ENCODE measurements at places on chromosomes 2 and 18.

- no peak for ATAC-seq
These were observed 33.1 kb downstream of the ARL4C start for GRCh38 chr2:234463626-234464290.

DNA sequence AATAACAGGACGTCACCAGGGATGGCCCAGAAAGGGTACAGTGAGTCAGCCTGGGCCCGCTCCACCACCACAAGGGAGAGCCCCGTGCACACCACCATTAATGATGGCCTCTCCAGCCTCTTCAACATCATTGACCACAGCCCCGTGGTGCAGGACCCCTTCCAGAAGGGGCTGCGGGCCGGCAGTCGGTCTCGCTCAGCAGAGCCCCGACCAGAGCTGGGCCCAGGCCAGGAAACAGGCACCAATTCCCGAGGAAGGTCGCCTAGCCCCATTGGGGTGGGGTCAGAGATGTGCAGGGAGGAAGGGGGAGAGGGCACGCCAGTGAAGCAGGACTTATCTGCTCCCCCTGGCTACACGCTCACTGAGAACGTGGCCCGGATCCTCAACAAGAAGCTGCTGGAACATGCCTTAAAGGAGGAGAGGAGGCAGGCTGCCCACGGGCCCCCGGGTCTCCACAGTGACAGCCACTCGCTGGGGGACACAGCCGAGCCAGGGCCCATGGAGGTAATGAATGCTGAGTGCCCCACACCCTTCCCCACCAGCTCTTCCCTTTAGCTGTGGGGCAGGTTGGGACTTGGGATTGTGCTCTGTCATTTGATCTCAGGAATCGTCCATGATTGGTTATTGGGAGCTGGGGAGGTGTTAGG is 120.5 kb downstream of the MTCL1 start:
- ATAC-seq: no peak

DNA sequence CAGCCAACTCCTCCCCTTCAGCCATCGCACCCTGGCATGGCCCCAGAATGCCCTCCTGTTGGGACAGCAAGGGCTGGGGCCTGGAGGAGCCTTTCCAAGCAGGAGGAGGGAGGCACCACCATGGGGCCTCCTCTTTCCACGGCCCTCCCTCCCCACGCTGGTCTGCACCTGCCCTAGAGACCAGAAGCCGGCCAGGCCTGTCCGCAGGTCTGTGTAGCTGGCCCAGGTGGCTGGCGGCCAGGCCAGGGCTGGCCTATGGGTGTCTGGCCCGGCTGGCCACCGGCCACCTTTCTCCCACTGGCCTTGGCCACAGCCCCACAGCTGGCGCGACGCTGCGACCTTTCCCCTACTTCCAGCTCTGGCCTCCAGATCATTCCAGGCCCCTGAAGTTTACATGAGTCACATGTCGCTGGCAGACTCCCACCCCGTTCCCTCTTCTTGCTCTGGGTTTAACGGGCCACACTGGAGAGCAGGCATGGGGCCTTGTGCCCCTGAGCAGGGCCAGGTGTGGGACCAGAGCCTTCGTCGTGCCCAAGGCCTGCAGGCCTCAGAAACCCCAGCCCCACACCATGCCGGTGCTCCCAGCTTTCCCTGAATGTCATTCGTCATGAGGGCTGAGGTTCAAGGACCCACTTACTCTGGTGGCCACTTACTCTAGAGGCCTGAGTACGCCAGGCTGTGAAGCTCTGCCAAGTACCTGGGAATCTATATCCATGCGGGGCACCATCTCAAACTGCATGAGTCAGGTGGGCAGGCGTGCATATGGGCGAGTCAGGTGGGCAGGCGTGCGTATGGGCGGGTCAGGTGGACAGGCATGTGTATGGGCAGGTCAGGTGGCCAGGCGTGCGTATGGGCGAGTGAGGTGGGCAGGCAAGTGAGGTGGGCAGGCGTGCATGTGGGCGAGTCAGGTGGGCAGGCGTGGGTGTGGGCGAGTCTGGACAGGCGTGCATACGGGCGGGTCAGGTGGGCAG is 33.3 kb upstream of the KLF11 start:
- peak; percentile 86 for ATAC-seq

- ATAC-seq: no peak
These were observed 26.5 kb downstream of the CYP26B1 start for GRCh38 chr2:72121153-72121552.

- ATAC-seq: peak; percentile 19
These were observed 27.1 kb upstream of the MAP3K20 start for GRCh38 chr2:173048522-173048896.

DNA sequence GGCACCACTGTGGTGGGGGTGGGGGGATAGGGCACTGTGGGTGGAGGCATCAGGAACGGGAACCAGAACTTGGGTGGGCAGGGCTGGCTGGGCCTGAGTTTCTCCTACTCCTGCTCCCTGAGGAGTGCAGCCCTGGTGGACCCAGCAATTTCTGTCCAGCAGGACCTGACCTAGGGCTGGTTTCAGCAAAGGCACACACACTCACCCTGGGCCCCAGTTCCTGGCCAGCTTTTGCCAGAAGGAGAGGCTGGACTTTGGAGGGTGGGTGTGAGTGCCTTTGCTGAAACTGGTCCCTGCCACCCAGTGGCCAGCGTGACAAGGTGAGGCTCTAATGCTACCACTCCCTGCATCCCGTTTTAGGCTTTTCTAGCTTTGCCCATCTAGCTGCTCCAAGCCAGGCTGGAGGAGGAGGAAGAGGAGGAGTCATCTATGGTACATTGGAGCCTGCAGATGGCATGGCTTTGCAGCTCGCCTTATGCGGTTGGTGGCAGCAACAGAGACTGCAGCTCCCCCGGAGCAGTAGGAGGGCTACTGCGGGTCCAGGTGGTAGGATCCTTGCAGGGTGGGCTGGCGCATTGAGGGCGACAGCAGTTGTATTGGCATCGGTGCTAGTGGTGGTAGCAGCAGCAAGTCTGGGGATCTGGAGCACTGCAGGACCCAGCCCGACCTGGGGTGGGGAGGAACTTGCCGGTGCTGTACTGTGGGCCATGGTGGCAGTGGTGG is 40.4 kb upstream of the IMP4 start:
- no peak for ATAC-seq

DNA sequence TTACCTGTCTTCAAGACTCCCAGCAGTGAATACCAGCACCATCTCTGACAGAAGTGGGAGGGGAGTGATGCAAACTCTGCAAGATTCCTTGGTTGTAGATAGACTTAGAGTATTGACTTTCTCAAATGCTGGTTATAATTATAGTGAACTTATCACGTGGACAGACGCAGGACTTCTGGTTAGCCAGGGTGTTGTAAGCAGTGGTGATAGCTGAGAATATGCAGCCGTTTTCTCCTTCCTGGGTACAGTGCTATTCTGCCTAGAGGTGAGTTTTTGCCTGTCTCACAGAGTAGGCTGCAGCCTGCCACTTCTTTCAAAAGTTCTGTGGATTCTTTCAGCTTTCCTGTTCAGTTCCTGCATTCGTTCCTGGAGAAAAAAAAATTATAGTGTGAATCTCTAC is 733 bp upstream of the CXCR2 start:
- no peak for ATAC-seq

DNA sequence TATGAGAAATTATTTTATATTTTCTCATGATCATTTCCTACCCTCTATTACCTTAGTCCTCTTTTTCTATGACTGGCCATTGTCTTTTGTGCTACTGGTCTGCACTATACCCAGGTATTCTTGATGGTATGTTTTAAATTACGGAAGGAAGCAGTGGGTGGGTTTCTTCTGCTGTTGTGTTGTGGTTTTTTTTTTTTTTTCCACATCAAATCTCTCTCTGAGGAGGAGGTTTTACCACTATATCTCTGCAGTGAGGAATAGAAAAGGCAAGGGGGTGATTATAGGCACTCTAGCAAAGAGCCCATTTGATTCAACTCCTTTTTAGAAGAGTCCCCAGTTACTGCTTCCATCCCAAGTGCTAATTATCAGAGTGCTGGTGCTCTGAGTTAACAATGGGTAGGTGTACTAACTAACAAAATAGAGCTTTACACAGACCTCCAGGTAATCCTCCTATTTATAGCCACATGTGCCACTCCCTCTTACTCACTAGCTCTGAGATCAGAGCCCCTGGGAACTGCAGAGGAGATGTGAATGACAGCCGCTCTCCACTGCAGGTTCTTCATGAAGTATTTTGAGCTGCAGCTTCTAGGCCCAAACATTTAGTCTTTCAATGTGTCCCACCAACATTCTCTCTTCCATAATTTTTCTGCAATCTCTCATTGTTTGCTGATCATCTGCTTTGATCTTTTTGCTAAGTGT is 301.6 kb upstream of the GULP1 start:
- ATAC-seq: no peak

GRCh38 chr18:70382017-70382416 is 93.2 kb downstream of the SOCS6 start:
- no peak for ATAC-seq

DNA sequence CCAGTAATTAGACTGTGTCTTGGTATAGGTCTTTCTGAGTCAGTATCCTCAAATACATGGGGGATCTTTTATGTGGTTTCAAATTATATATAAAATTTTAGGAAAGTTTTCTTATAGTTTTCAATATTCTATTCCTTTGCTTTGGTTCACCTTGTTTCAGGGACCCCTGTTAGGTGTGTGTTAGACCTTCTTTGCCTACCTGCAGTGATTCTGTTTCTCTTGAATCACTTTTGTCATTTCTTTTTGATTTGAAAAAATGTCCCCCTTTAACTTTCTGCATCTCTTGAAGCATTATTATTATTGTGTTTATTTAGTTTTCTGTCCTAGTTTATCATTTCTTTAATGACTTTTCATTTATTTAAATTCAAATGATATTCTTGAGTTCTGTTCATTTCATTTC is 98.7 kb downstream of the FHOD3 start:
- no peak for ATAC-seq

GRCh38 chr18:13993730-13994129 is 78.4 kb upstream of the MC2R start:
- ATAC-seq: no peak

DNA sequence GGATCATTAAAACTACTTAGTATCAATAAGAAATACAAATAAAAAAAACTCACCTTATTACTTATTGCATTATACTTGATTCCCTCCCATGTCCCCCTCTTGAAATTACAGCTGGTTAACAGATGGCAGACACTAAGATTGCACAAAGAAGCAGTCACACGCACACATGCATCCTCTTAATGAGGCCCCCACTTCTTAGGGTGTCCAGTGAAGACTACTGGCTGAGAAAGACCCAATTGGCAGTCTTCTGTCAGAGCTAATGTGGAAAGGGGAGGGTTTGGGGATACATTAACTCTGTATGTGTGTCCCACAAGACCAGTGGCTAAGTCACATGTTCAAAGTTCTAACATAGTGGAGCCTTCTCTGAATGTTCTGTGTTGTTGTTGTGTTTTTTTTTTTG is 210.7 kb downstream of the MTX2 start:
- ATAC-seq: no peak

DNA sequence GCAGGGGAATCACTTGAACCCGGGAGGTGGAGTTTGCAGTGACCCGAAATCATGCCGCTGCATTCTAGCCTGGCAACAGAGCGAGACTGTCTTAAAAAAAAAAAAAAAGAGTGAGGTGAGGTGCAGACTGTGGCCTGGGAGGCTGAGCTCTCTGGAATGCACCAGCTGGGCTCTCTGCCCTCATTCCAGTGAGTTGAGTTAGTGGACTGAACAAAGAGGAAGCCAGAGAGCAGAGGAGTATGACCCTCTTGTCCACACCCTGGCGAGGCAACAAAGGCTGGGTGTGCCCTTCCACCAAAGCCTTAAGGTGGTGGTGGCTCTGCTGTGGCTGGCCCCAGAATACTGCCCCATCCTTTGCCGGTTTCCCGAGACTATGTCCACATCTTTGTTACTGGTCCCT is 71.3 kb upstream of the ACKR3 start:
- ATAC-seq: peak; percentile 50

DNA sequence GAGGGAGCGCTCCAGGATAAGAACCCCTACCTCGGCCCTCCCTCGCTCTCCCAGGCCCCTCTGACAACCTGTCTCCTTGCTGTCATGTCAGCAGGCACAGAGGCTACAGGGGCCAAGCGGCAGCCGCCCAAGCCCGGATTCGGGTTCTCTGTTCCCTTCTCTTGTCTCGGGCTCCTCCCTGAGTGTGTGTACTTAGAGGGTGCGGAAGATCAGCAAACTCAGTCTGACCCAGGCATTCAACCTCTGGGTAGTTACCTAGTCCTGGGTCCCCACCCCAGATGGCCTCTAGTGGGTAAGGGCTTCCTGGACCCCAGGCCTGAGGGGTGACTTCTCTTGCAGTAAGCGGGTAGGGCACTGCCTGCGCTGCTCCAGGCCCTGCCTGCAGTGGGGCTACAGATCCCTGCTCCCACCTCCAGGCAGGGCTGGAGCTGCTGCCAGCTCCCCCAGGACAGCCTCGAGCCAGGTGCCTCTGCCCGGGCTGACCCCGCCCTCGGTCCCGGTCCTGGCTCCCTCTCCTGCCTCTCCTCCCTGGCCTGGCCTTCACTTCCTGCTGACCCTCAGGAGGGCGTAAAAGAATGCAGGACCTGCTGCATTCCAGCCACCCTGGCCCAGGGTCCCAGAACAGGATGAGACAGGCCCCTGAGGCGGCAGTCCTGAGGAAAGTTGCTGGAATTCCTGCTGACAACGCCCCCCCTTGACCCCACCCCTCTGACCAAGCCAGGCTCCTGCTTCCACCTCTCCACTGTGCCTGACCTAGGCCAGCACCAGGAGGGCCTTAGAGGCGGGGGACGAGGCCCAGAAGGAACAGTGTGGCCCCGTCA is 22.0 kb downstream of the GPC1 start:
- ATAC-seq: no peak

DNA sequence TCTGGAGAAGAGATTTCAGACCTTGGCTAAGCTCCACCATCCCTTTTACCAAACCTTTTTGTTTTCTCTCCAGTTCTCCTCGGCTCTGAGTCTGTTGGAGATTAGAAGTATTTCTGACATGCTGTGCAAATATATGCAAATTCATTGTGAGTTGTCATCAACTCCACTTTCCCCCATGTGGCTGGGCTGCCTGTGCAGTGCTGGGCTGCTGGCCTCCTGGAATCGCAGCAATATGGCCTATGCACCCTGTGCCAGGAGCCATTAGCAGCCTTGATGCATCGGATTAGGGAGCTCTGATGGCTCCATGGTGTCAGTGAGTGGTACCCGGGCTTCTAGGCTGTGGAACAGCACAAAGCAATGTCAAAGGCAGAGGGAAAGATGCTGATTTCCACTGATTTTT is 80.0 kb downstream of the GPR39 start:
- ATAC-seq: no peak

- no peak for ATAC-seq
These were observed 516.7 kb downstream of the LRRTM4 start for GRCh38 chr2:77005522-77005921.

- no peak for ATAC-seq
These were observed 39.6 kb upstream of the NEMP2 start for GRCh38 chr2:190574169-190574568.

- no peak for ATAC-seq
These were observed 20.0 kb upstream of the EFR3B start for GRCh38 chr2:25021791-25022362.

- ATAC-seq: peak; percentile 40
These were observed 73.2 kb downstream of the LRRFIP1 start for GRCh38 chr2:237700512-237701032.

GRCh38 chr18:6509417-6509816 is 94.7 kb upstream of the L3MBTL4 start:
- ATAC-seq: no peak

GRCh38 chr2:23155022-23155421 is 230.0 kb upstream of the KLHL29 start:
- ATAC-seq: no peak
